ENCODE measurements at places on chromosomes 7 and 10.

- no peak for DNase-seq
These were observed 40.2 kb downstream of the NUP205 start for GRCh38 chr7:135597926-135598305.

DNA sequence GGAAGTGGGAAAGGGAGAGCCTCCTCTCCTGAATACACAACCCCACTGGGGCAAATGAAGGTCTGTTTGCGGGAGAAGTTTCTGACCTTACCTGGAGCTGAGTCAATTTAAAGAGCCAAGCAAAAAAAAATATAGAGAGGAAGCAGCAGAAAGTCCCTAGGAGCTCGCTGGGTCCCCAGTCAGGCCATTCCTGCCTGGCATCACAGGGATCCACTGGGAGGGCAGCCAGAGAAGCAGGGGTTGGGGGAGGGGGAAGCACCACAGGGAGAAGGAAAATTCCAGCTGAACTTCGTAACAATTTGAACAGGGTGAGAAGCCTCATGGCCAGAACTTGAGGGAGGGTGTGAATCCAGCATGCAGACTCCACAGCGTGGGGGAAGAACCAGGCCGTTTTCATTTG lies 298.7 kb downstream of the LRRTM3 start:
- DNase-seq: no peak

DNA sequence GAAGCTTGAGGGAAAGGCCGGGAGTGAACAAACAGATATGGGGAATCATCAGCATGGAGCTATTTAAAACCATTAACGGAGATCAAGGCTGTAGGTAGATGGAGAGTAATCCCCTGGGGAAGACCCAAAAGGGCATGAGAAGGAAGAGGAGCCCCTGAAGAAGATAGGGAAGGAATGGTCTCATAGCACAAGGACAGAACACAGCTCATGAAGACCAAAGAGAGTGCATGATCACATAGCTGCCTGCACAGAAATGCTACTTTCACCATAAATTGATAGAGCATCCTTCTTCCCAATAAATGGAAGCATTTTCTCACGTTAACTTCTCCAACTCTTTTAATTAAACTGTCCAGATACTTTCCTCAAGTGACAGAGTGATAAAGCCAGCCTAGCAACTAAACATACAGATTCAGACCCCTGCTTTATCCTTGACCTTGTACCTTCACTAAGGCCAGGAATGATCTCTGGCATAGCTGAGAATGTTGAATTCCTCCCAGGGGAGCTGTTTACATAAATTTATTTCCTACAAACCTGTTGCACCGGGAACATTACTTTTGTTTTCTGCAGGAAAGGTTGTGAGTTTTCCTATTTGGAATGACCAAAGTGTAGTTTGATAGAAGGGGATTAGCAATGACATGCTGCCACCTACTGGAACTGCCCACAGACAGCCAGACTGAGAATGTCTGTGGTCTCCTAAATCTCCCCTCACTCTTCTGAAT lies 110.8 kb upstream of the LRGUK start:
- DNase-seq: no peak

DNA sequence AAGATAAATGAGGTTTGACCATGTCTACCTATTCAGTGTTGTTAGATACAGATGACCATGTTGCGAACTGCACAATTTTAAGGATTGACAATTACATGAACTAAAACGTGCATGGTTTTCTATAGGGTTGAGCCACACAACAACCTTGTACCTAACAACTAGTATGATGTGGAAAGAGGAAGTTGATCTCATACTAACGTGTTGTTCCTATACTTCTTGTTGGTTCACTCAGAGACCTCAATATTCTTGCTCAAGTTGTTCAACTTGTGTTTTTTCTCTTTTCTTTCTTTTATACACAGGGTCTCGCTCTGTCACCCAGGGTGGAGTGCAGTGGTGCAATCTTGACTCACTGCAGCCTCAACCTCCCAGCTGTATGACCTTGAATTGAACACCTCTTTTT lies 6.1 kb upstream of the KEL start:
- DNase-seq: no peak

DNA sequence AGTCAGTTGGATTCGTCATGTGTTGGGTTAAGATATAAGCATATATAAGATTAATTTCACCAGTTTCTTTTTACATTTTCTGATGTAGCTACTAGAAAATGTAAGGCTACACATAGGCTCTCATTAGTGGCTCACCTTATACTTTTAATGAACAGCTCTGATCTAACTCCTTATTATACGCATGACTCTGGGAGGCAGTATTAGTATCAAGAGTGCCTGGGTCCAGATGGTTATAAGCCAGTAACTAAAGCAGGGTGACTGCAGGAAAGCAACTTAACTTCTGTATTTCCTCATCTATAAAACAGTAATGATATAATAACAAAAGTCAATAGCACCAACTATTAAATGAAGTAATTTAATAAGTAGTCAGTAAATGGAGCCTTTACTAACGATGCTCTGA lies 1.4 kb upstream of the ELMO1 start:
- no peak for DNase-seq

DNA sequence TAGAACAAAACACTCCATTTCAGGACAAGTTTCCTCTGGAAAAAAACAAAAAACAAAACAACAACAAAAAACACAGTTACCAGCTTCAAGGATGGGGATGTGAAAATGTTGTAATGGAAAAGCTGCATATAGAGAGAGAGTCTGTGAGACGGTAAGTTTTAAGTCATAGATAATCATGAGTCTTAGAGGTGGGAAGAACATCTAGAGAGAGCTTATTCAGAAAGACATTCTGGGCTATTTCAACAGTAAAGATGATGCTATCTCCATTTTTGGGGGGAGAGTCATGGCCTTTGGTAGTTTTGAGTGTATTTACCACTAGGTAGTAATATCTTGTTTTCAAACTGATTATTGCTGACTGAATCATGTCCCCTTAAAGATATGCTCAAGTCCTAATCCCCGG lies 23.3 kb upstream of the INPP5F start:
- DNase-seq: no peak

DNA sequence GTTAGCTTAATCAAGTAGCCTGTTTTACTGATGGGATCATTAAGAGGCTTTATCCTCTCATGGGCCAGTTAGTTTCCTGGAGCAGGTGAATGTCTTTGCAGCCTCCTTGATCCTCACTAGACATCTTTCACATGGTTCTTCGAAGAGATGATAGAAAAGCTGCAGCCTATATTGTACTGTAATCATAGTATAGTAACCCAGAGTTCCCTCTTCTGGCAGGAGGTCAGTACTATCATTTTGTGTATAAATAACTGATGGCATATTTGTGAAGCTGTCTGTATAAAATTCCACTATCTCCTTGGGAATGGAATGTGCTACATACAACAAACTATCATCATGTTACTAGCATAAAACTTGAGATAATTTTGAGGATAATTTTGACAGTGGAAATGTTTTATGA lies 123.8 kb upstream of the PRPS1L1 start:
- no peak for DNase-seq

GRCh38 chr10:58771863-58772262 lies 259.2 kb downstream of the BICC1 start:
- no peak for DNase-seq

- DNase-seq: no peak
These were observed 38.3 kb upstream of the PDCD4 start for GRCh38 chr10:110833234-110833940.

GRCh38 chr7:42621543-42622219 lies 290.2 kb downstream of the C7orf25 start:
- no peak for DNase-seq

DNA sequence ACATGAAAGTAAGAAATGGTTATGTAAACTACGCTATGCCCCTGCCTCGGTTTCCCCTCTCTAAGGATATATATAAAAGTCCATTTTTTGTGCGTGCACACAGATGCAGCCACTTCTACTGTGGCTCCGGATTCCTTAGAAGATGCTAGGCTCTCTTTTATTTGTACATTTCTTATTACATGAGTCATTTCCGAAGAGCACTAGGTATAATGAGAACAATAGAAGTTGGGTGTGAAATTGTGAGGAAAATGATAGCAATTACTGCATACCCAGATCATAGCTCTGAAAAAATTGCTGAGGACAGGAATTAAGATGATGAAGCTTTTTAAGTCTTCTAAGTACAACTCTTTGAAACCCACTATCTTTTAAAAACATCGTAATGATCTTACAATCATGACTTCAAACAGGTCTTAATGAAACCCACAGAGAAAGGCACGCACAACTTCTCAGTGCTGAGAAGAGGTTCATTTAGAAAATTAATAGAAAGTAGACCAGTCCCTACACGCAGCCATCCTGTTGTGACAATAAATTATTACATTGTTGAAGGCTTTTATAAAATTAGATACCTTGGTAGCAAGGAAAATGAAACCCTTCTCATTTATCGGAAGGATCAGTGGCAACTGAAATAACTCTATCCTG lies 96.2 kb upstream of the FGFR2 start:
- no peak for DNase-seq

DNA sequence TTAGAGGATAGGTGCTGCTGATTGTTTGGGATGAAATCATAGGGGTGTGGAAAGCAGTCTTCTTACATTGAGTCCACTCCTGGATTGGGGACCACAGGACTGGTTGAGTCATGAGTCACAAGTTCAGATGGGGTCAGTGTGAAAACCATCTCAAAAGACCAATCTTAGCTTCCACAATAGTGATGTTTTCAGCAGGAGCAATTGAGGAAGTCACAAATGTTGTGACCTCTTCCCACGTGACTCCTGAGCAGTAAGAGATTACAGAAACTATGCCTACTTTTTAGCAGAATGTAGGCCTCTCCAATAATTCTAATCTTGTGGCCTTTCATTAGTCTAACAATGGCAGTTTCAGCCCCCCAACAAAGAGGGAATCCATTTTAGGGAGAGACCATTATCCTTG lies 256.9 kb upstream of the CDC14C start:
- DNase-seq: no peak

GRCh38 chr7:108427766-108428165 lies 28.5 kb downstream of the NRCAM start:
- no peak for DNase-seq

- DNase-seq: no peak
These were observed 14.4 kb upstream of the YWHAG start for GRCh38 chr7:76372984-76373833.

GRCh38 chr7:91182819-91183764 lies 81.1 kb upstream of the FZD1 start:
- no peak for DNase-seq

- DNase-seq: no peak
These were observed 15.4 kb downstream of the COL13A1 start for GRCh38 chr10:69817078-69817581.

DNA sequence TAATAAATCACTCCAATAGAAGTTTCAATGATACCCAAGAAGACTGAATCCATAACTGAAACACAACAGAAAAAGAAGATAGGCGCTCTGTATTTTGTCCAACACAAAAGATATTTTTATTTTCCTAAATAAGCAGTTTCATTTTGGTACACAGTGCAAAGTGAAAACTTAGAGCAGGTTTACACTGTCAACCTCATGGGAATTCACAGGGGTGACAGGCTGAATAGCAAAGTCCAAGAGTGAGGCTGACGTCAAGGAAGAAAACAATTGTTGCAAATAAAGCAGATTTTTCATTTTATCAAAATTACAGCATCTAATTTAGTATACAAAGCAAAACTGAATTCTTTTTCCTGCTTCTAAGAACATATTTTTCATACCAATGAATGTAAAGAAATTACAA lies 28.6 kb downstream of the NAMPT start:
- no peak for DNase-seq

DNA sequence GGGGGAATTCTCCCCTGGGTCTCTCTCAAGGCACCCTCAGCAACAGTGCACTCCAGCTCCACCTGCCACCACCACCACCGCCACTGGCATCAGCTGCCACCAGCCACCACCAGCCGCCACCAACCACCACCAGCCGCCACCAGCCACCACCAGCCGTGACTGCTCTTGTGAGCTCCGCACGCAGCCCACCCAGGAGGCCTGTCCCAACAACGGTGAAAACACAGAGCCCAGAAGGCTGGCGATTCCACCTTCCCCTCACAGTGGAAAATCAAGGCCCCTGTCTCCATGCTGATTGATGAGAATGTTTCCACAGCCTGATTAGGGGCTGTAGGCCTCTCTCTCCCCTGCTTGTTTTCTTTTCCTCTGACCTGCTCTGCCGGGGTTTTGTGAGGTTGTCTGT lies 41.1 kb downstream of the COBL start:
- no peak for DNase-seq

DNA sequence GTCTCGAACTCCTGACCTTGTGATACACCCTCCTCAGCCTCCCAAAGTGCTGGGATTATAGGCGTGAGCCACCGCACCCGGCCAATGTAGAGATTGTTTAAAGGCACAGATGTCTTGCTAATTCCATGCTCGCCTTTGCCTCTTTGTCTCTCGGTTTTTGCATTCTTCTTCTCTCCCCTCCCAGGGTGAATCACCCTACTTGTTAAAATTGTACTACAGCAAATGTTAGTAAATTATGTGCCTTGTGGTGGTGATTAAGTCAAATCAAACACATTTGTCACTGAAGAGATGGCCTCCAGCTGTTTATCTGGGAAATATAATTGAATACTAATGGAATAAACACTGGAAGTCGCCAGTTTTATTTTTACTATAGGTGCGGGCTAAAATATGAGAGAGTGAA lies 384.4 kb upstream of the AUTS2 start:
- DNase-seq: no peak

DNA sequence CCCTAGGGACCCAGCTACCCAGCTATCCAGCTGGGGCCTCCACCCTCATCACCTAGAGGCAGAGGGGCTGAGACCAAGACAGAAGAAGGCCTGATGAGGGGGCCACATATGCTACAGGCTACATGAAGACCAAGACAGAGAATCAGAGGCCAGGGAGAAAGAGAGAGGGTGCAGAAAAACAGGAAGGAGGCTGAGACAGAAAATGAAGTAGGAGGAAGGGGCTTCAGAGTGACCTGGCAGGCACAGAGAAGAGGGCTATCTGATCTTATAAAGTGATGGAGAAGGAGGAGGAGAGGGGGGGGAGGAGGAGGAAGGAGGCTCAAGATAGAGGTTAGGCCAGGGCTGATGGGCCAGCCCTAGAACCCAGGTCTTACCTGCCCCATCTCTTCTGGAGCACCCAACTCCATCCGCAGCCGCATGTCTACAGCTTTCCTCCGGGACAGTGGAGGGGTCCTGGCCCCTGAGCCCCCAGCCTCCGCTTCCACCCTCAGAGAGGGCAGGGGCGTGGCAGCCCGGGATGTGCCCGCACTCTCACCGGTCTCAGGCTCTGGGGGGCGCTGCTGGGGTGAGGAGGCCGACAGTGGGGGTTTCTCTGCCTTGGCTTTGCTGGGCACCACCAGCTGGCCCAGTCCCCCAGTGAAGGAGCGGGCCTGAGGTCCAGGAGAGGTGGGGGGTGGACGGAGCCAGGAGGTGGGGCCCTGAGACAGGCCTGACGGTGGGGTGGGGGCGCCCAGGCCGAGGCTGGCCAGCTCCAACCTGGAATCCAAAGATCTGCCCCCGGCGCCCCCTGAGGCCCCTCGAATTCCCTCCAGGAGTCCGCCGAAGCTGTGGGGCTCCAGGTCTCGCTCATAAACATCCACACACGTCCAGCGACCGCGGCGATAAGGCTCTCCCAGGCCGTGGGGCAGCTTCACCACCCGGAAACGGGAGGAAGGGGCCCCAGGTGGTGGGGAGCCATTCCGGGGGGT lies 1.8 kb downstream of the TSC22D4 start:
- peak; percentile 48 for DNase-seq
